ENCODE measurements at places on chromosomes 7 and 10. TPM values are rescaled to one million over a fixed set of nuclear protein-coding genes. Genes with fewer than 3 reads are reported as not detected.

GRCh38 chr7:102045681-102046372, 228.4 kb downstream of the CUX1 start:
- H3K27me3 ChIP-seq, result no peaks in the 10 kb centered on the region
- no peak overlapping the region for H3K4me3 ChIP-seq
- H3K4me1 ChIP-seq, result no peaks in the 10 kb centered on the region
- no peaks in the 10 kb centered on the region for H3K36me3 ChIP-seq
- H3K27ac ChIP-seq, result no peak overlapping the region

DNA sequence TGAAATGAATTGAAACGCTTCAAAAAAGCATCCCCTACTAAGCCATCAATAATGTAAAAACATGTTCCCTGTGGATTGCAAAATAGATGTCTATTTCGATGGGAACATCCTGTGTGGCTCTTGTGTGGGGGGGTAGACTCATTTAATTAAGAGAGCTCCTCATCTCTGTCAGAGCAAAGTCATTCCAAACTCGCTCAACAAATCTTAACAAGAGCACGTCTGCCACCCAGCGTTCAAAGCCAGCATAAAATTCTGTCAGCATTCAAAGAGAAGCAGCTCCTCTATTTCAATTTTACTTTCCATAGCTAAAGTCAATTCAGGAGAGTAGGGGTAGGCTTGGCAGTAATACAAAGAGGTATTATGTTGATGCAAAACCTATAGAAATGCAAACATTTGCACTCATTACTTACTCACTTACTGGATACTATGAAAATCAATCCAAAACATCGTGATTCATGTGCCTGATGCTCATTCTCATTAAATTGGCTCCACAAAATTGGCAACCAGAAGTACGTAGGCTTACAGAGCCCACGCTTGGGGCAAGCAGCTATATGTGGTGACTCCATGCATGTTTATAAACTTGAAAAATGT, 114.9 kb downstream of the IPMK start:
- no peak overlapping the region for H3K4me3 ChIP-seq
- no peak overlapping the region for H3K27ac ChIP-seq
- H3K36me3 ChIP-seq, result no peaks in the 10 kb centered on the region

- no peaks in the 10 kb centered on the region for H3K27me3 ChIP-seq
- no peak for DNase-seq
- H3K36me3 ChIP-seq, result no peaks in the 10 kb centered on the region
- H3K4me1 ChIP-seq, result no peaks in the 10 kb centered on the region
- no peak overlapping the region for H3K4me3 ChIP-seq
Measured at GRCh38 chr7:81267508-81267907, 348.7 kb upstream of the SEMA3C start.

Gene NUTM2E
- not detected for total RNA-seq

- peaks cover 10% of the 10 kb centered on the region for H3K27me3 ChIP-seq
- H3K4me3 ChIP-seq, result no peak overlapping the region
- H3K27ac ChIP-seq, result no peak overlapping the region
- no peaks in the 10 kb centered on the region for H3K36me3 ChIP-seq
- DNase-seq, result no peak
Measured at GRCh38 chr7:12623223-12623622, 52.7 kb downstream of the SCIN start.

DNA sequence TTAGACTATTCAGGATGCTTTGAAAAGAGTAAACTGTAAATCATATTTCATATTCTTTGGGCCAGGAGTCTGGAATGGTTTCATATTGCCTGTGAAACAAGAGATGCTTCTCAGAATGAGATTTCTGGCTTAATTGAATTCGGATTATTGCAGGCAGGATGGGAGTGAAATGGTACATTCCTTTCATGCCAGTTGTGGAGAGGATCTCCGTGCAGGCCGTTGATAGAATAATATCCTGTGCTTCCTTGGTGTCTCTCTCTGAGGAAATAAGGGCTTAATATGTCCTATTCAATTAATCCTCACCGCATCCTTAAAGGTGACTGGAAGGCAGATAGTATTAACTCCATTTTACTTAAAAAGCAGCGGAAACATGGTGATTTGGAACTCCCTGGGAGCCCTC, 56.6 kb downstream of the CUX1 start:
- DNase-seq, result no peak
- no peak overlapping the region for H3K27ac ChIP-seq

DNA sequence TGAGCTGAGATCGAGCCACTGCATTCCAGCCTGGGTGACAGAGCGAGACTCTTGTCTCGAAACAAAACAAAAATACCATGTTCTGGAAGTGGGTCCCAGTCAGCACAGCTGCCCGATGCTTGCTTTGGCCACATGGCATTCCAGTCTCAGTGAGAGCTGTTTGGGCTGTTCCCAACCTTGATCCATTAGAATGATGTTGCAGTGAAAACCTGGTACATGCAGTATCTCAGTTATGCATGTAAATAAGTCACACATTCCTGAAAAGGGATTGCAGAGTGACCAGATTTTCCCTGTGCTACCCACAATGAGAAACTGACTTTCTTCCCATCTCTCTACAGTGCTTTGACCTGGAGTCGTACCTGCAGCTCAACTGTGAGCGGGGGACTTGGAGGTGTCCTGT, 15.4 kb downstream of the ZMIZ2 start:
- DNase-seq, result no peak
- H3K4me1 ChIP-seq, result peaks cover 17% of the 10 kb centered on the region
- no peaks in the 10 kb centered on the region for H3K27me3 ChIP-seq

DNA sequence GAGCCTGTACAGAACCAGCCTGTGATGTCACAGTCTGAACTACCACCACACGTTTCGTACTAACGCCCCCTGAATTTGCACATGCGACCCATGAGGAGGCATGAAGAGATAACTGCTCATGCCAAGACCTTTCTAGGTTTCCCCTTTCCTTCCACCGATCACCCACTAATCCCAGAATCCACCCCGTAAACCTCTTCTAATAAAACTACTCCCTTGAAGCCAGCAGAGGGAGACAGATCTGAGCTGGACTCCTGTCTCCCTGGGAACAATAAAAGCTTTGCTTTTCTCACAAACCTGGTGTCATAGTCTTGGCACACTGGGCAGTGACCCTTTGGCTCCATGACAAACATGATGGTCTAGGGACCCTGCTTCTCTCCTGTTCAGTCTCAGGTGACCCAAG, 144.5 kb downstream of the FRMD4A start:
- H3K27ac ChIP-seq, result no peak overlapping the region
- no peaks in the 10 kb centered on the region for H3K36me3 ChIP-seq
- peaks cover 20% of the 10 kb centered on the region for H3K4me1 ChIP-seq
- peaks cover 41% of the 10 kb centered on the region for H3K27me3 ChIP-seq

DNA sequence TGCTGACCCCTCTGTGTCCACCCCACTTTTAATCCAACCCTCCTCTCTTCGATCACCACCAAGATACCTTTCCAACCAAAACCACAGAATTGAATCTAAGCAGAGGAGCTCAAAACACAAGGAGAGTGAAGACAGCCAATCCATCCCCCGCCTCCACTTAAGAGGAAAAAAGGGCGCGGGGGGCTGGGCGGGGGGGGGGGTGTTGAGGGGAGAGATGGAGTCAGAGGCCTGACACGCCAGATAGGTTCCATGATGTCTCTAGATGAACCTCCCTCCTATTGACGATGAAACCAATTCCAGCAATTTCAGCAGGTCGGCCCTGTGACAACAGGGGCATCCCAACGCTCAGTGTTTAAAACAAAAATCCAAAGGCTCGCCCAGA, 1.3 kb downstream of the SORBS1 start:
- H3K4me3 ChIP-seq, result peak overlapping the region; percentile 98
- peaks cover 13% of the 10 kb centered on the region for H3K4me1 ChIP-seq
- H3K36me3 ChIP-seq, result no peaks in the 10 kb centered on the region
- peaks cover 33% of the 10 kb centered on the region for H3K27me3 ChIP-seq

GRCh38 chr10:29636178-29636577, 1.4 kb upstream of the SVIL start:
- H3K36me3 ChIP-seq, result no peaks in the 10 kb centered on the region
- peaks cover 27% of the 10 kb centered on the region for H3K4me1 ChIP-seq
- peaks cover 12% of the 10 kb centered on the region for H3K27me3 ChIP-seq
- no peak for DNase-seq
- no peak overlapping the region for H3K4me3 ChIP-seq
- H3K27ac ChIP-seq, result no peak overlapping the region

- peak overlapping the region; percentile 22 for H3K27ac ChIP-seq
- no peak for DNase-seq
- no peak overlapping the region for H3K4me3 ChIP-seq
- no peaks in the 10 kb centered on the region for H3K27me3 ChIP-seq
Measured at GRCh38 chr10:13337128-13337826, 10.8 kb downstream of the SEPHS1 start.

DNA sequence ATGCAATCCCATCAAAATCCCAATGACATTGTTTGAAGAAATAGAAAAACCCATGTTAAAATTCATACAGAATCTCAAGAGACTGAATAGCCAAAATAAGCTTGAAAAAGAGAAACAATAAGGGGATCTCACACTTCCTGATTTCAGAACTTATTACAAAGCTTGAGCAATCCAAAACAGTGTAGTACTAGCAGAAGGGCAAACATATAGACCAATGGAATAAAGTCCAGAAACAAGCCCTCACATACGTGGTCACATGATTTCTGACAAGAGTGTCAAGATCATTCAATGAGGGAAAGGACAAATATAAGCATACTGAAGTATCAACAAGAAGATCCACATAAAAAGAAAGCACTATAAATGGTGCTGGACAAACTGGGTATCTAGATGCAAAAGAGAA, 31.9 kb downstream of the MICU1 start:
- no peak overlapping the region for H3K27ac ChIP-seq
- H3K4me3 ChIP-seq, result no peak overlapping the region
- H3K4me1 ChIP-seq, result peaks cover 12% of the 10 kb centered on the region
- H3K27me3 ChIP-seq, result no peaks in the 10 kb centered on the region

Gene AGR2
- total RNA-seq, result not detected

Gene FGFBP3
- 1.9 TPM for total RNA-seq

- DNase-seq, result peak; percentile 71
- no peak overlapping the region for H3K27ac ChIP-seq
- H3K36me3 ChIP-seq, result no peaks in the 10 kb centered on the region
- no peak overlapping the region for H3K4me3 ChIP-seq
- H3K4me1 ChIP-seq, result peaks cover 2% of the 10 kb centered on the region
Measured at GRCh38 chr10:98045785-98046389, 15.5 kb upstream of the CRTAC1 start.

Gene SPAM1
- not detected for total RNA-seq

Gene LBX1
- not detected for total RNA-seq

GRCh38 chr10:110502851-110503301, 5.2 kb downstream of the DUSP5 start:
- H3K27ac ChIP-seq, result peak overlapping the region; percentile 97
- no peaks in the 10 kb centered on the region for H3K27me3 ChIP-seq
- H3K36me3 ChIP-seq, result peaks cover 89% of the 10 kb centered on the region
- H3K4me3 ChIP-seq, result peak overlapping the region; percentile 99
- H3K4me1 ChIP-seq, result peaks cover 76% of the 10 kb centered on the region

- DNase-seq, result no peak
- peaks cover 4% of the 10 kb centered on the region for H3K4me1 ChIP-seq
- no peak overlapping the region for H3K4me3 ChIP-seq
- peaks cover 2% of the 10 kb centered on the region for H3K36me3 ChIP-seq
- H3K27me3 ChIP-seq, result peaks cover 24% of the 10 kb centered on the region
Measured at GRCh38 chr10:100130831-100131230, 49.2 kb upstream of the CPN1 start.

Gene LRRC17
- not detected for total RNA-seq

GRCh38 chr10:113087165-113088029, 137.3 kb downstream of the TCF7L2 start:
- no peak for DNase-seq
- H3K27me3 ChIP-seq, result peaks cover 3% of the 10 kb centered on the region
- H3K27ac ChIP-seq, result no peak overlapping the region
- H3K36me3 ChIP-seq, result peaks cover 1% of the 10 kb centered on the region
- H3K4me1 ChIP-seq, result no peaks in the 10 kb centered on the region

- no peak overlapping the region for H3K4me3 ChIP-seq
- no peak overlapping the region for H3K27ac ChIP-seq
- no peaks in the 10 kb centered on the region for H3K4me1 ChIP-seq
Measured at GRCh38 chr7:114150689-114151088, 231.9 kb upstream of the PPP1R3A start.

Gene PRSS37
- not detected for total RNA-seq

DNA sequence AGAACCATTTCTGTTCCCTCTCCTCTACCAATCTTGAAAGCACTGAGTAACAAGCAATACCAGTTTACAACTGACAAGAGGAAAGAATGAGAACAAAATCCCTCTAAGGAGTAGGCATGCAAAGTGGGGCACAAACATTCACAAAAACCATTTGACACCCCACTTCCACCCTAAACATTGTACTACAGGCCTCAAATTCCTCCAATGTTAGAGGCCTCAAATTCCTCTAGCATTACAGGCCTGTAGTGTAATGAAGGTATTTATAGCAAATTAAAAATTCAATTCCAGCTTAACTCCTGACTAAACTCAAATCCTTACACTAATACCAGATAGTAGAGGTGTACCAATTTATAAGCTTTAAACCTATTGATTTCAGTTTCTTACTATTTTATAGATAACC, 85.4 kb downstream of the SIRT1 start:
- no peaks in the 10 kb centered on the region for H3K27me3 ChIP-seq
- H3K27ac ChIP-seq, result no peak overlapping the region
- peaks cover 69% of the 10 kb centered on the region for H3K36me3 ChIP-seq
- DNase-seq, result no peak

Gene PRPS1L1
- not detected for total RNA-seq

DNA sequence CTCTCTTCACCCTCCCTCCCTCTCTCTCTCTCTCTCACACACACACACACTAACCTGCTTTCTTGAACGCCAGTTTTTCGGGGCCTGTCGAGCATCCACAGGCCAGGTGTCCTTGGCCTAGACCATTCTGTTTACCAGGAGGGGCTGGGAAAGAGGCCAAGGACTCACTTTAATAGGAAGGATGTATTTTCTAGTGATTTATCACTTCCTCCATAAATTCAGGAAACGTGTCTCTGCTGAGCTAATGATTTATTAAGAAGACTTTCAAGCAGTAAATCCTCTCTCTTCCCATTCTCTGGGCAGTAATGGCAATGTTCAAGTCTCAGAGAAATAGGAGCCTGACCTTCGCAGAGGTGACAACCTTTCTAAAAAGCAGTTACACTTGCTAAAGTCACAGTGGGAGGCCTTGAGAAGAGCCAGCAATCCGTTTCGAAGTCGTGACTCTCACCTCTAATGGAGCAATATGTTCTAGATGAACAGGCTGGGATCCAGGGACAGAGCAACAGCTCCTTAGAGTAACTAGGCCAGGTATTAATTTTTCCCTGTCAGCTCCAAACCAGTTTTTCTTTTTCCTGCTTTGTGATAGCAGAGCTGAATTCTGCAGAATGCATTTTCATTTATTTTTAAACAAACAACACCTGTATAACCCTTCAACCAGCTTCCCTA, 1357.5 kb upstream of the SORCS1 start:
- no peak overlapping the region for H3K4me3 ChIP-seq
- DNase-seq, result no peak
- no peaks in the 10 kb centered on the region for H3K36me3 ChIP-seq

Gene SEC31B
- total RNA-seq, result 42.9 TPM
